Stimulated activated CD8-positive, alpha-beta memory T cell treated with anti-CD3 and anti-CD28 coated beads, Interleukin-4, amount 100 ng/mL, for 4 hours (primary cell): ENCODE measurements at places on chromosomes 2 and 18.

DNA sequence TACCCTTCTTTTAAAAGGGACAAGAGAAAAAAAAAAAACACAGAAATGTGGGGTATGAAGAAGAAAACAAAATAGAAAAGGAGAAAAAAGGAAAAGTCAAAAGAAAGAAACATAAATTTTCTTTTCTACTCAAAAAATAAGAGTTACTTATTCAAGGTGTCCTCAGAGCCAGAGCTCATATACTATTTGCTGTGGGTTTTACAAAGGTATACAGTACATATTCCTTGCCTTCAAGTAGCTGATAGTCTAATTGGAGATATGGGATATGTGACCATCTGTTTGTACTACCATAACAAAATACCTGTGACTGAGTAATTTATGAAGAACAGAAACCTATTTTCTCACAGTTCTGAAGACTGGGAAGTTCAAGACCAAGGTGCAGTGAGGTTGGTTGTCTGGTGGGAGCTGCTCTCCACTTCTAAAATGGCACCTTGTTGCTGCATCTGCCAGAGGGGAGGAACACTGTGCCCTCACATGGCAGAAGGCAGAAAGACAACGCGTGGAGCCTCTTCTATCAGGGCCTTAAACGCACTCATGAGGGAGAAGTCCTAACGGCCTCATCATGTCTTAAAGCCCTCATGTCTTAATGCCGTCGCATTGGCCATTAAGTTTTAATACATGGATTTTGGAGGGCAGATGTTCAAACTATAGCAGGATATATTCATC is 33.9 kb downstream of the NBAS start:
- DNase-seq = no peak

GRCh38 chr2:240825476-240825875 is 5.5 kb upstream of the KIF1A start:
- DNase-seq = no peak

GRCh38 chr2:219300022-219300421 is 9.2 kb downstream of the PTPRN start:
- DNase-seq = no peak

DNA sequence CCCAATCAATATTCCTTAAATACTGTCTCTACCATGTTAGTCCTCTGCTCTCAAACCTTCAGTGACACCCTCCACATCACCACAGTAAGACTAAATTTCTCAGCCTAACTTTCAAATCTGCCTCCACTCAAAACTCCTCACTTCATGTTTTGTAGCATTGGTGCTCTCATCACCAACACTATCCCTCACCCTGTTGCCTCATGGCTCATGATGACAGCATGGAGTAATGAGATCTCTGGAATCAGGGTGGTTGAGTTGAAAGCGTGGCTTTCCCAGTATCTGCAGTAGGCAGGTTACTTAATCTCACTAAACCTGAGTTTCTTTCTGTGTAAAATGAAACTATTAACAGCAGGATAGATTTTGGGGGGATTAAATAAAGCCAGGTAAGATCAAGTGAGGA is 621.4 kb downstream of the NYAP2 start:
- DNase-seq = no peak

DNA sequence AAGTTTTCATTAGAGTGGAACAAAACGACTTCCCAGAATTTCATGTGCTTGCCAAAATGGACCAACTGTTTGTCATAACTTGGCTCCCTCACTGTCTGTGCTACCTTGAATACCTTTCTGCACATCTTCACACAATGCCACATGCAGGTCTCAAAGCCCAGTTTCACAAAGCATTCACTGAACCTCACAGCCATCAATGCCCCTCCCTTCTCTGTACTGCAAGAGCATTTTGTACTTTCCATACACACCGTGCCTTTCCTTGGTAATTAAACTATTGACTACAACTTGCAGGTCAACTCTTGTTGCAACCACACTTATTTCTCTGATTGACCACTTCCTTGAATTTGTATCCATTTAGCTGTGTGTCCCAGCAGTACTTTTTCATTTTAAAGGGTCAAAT is 50.5 kb downstream of the PAX3 start:
- DNase-seq = no peak

DNA sequence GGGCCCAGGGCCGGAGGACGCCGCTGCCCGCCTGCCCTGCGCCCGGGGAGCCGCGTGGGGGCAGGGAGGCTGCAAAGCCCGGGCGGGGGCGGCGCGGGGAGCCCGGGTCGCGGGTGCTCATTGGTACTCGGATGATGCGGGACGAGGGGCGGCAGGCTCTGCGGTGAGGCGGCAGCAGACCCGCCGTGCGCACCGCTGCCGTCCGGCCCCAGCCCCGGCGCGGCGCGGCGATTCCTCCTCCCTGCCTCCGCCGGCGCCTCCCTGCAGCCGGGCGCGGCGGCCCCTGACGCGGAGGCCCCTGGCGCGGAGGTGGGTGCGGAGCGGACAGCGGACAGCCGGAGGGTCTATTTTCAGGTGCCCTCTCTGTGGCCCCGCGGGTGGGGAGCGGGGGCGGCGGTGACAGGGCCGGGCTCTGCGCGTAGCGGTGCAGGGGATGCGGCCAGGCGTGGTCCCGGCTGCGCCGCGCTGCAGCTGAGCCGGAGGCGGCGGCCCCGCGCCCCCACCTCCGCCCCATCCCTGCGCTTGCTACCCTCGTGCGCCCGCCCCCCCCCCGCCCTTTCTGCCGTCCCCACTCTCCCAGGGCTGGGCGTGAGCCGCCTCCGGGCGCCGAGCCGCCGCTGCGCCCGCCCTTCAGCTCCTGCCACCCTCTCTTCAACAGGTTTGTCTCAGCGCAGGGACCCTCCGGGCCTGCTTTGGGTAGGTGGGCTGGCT is 640 bp downstream of the SPTBN1 start:
- no peak for DNase-seq

- DNase-seq = no peak
Observed at GRCh38 chr2:206968134-206969086, 29.1 kb downstream of the CPO start.

DNA sequence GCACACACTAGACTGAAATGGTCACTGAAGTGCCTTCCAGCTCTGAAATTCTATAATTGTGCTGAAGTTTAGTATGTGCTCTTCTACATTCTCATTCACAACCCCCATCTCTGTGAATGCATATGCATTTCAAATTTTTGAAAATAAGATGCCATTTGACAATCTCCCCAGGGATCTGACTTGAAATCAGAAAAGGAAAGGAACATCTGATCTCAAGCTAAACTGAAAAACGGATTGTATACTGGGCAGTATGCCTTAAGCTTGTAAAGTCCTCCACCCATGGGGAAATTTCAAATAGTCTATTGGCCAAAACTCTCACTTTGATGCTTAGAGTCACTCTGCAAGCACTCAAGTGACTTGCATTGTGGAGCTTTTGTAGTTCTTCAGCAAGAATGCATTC is 22.9 kb downstream of the FAP start:
- no peak for DNase-seq

GRCh38 chr2:56316011-56316410 is 132.2 kb downstream of the CCDC85A start:
- DNase-seq = no peak

DNA sequence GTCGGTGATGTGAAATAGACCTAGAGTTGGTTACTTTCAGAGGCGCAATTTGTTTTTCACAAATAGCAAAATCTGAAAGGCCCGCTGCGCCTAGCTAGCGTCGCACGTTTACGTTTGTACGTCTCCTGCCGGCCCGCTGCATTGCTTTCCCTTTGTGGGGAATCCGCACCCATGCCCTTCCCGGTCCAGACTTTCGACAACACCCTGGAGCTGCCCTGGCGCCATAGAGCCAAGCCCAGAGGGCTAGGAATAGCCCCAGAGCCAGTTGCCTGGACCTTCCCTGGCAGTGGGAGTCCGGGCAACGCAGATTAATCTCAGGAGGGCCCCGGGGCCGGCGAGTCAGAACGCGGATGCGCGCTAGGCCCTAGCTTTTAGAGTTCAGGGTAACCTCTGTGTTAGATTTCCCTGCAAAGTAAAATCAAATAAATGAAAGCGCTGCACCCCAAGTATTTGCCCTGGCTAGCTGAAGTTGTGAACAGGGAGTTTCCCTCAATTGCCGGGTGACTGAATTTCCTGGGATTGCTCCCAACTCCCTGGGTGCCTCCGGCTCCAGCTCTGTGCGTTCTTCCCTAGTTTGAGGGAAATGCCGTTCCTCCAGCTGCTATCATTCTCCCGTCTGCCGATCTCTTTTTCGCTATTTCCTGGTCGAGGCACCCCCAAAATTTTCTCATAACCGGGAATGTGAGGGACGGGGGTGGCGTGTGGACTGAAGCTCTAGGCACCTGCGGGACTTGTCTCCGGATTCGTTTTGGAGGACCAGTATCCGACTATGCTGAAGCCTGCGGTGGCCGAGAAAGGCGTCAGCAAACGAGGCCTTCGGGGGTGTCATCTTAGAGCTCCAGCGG is 1.2 kb upstream of the EN1 start:
- no peak for DNase-seq
